Tongue (tissue), 3 donors: ENCODE measurements at places on chromosomes 12 and 14. TPM values are rescaled to one million over a fixed set of nuclear protein-coding genes. Genes with fewer than 3 reads are reported as not detected.

The TAS2R13 gene
- 3.2 TPM for total RNA-seq

The SERPINA6 gene
- total RNA-seq = not detected

GRCh38 chr12:60265741-60266140 lies 669.9 kb downstream of the SLC16A7 start:
- DNase-seq = no peak

The ZFP36L1 gene
- 282 TPM for total RNA-seq

The NAV3 gene
- total RNA-seq = 35.6 TPM

GRCh38 chr12:52058631-52059361 lies 7.6 kb downstream of the NR4A1 start:
- DNase-seq = peak; percentile 88

DNA sequence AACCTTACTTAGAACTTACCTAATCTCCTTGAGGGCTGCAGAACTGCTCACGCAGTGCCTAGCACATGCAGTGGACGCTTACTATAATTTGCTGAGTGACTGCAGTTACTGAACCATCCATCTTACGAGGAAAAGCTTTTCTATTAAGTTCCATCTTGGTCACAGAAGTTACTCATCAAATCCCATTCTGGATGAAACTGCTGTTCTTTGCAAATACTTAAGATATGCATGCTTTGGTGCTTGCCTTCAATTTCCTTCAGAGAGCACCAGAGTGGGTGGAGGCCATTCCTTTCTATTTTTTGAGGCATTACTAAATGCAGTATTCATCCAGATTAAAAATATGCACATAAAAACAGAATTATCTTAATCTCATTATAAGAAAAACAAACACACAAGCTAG lies 17.7 kb upstream of the PELI2 start:
- DNase-seq = no peak

DNA sequence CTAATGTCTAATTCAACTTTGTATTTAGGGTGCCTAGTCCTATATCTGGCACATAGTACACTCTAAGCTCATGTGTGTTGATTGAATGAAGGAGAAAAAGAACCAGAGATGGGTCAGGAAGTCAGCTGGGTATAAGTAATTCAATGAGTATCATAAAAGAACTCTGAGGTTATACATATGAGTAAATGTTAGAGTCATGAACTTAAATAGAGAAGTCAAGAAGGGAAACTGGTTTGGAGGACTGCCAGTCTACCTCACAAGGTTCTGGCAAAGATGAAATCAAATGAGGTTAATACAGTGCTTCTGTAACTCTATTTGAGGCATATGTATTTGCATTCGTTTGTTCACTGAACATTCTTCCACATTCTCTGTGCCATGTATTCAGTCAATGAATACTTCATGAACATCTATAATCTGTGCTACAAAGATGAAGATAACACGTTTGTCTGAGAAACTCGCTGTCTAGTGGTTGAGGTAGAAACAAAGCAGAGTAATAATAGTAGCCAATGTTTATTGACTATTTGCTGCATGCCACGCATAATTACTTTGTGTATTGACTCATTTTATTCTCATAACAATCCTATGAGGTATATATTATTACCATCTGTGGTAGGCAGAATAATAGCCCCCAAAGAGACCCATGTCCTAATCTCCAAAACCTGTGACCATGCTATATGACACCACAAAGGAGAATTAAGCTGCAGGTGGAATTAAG lies 88.9 kb downstream of the PTGER2 start:
- DNase-seq = no peak

DNA sequence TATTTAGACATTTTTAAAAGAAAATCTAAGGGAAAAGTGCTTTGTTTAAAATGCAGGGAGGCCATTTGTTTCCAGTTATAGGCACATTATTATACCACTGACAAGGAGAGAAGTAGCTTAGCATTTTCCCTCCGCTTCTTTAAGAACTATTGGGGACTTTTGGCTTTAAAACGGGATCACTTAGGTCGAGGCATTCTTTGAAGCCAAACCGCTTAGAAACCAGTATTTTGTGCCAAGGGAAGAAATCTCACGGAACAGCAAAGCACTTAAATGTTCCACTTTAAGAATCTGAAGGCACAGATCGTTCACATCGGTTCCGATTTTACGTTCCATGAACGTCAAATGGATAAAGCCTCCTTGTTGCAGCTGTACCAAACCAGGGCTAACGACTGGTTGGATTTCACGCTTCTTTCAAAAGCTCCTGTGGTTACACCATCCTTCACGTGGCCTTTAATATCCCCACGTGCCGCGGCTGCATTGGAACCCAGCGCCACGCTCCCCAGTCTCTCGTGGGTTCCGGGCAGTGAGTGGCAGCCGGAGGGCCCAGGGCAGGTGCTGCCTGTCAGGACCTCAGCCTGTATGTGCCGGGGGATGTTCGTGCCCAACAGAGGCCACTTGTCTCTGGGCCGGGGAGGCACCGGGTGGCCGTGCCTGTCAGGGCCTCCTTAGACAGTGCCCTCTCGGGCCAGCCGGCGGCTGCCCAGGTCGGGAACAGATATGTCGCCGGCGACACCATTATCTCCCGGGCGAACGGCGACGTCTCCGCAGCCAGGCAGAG lies 195.4 kb downstream of the KIF26A start:
- DNase-seq = no peak

GRCh38 chr14:72554994-72555608 lies 338.8 kb downstream of the DPF3 start:
- DNase-seq = no peak

DNA sequence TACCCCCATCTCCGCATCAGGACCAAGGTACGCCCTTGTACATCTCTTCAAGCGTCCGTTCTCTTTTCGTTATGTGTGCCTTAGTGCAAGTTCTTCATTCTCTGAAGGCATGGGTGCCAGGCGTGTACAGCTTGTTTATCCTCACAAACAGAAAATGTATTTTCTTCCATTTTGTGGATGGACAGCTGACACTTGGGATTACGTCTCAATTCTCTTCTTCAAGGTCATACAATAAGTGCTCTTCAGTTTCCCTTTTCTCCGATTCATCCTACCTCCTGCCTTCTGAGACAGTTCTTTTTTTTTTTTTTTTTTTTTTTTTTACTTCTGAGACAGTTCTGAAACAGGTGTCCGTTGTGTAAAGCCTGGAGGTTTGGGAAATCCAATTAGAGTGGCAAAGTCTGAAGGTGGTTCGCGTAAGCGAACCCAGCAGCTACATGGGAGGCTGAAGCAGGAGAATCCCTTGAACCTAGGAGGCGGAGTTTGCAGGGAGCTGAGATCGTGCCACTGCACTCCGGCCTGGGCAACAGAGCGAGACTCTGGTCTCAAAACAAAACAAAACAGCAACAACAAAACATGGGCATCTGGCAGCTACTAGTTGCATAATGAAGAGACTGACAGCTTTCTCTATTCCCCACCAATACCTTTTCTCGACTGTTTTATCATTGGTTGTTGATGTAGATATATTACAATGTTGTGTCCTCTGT lies 734 bp downstream of the COX6A1 start:
- DNase-seq = no peak

DNA sequence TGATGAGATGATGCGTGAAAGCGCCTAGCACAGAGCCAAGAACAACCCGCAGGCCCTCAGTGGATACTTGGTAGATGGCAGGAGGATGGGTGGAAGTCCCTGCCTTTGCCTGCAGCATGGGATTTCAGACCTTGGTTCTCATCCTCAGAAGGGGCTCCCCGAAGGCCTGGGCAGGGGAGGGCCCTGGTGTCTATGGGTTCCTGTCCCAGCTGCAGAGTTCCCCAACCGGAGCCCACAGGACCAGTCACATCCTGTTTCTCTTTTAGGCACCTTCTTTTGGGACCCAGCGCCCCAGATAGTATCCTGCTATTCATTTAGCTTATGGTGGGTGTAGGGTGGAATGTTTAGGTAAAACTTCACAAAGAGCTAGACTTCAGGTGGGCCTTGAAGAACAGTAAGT lies 55.5 kb downstream of the CALM1 start:
- DNase-seq = no peak

GRCh38 chr12:68350753-68351152 lies 18.6 kb upstream of the MDM1 start:
- no peak for DNase-seq

DNA sequence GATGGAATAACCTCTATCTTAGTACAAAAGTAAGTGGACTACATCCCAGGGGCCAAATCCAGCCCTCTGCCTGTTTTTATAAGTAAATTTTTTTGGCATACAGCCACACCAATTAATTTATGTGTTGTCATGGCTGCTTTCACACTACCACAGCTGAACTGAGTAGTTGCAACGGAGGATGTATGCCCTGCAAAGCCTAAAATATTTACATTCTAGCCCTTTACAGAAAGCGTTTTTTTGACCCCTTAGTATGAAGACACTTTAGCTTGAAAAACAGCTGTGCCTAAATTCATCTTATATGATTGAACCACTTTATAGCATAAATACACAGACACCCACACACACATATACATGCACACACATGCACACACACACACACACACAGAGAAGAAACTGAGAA lies 501.6 kb downstream of the EGLN3 start:
- no peak for DNase-seq

The BEGAIN gene
- total RNA-seq = 3.3 TPM

DNA sequence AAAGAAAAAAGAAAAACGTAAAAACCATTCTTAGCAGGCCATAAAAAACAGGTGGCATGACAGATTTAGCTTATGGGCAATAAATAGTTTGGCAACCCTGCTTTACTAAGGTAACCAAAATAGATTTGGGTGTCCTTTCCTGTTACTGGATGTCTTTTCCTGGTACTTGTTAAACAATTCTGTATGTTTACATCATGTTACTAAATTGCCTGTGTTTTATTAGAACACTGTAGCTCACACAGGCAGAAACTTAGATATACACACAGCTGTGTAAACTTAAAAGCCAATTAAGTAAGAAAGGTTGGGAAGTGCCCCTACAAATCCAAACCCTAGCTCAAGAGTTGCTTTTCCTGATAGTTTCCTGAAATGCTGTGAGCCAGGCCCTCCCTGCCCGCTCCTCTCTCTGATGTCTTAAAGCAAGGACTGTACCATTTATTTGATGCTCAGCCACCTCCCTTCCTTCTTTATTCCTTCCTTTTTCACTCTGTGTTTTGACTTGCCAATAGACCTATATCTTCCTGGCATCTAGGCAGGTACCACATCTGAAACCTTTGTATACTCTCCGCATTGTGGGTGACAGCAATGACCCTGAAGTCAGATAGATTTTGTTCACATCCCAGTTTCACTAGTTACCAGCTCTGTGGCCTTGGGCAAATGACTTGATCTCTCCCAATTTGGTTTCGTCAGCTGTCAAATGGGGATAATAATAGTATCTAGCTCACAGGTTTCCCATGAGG lies 3.7 kb upstream of the CAMKK2 start:
- DNase-seq = no peak

DNA sequence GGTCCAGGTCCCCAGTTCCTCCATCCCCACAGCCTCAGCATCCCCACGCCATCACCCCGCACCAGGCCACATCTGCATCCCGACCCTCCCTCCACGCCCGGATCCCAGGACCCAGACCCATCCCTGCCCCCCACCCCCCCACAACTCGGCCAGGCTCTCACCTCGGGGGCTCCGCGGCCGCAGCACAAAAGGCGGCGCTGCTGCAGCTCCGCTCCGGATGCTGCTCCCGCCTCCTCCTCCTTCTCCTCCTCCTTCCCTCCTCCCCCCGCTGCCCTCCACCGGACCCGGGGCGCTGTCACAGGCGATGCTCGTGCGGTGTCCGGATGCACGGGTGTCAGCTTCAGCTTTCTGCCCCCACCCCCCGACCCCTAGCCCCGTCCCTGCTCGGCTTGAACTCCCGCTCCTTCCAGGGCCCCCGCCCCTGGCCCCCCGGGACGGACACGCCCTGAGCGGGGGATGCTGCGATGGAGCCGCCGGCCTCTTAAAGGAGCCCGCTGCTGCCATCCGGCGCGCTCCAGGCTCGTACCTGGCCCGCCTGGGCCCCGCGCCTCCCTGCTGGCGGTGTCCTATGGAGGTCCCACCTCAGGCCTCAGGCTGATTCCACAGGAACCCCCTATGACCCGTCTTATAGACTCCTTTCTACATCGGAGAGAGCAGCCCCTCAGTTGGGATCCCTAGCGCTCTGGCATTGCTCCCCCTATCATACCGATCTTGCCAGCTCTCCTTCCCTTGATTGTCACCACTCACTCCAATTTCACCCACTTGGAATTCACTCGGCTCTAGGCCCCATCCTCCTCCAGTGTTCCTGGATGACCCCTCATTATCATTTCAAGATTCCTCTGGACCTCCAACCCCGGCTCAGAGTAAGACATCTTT lies at the start of gene MAP3K12:
Gene MAP3K12 (minus strand): TSS at position 193 of the 876 bp plus-strand sequence. CDS start 12,067 bp downstream, outside the sequence.
- DNase-seq = peak; percentile 65

DNA sequence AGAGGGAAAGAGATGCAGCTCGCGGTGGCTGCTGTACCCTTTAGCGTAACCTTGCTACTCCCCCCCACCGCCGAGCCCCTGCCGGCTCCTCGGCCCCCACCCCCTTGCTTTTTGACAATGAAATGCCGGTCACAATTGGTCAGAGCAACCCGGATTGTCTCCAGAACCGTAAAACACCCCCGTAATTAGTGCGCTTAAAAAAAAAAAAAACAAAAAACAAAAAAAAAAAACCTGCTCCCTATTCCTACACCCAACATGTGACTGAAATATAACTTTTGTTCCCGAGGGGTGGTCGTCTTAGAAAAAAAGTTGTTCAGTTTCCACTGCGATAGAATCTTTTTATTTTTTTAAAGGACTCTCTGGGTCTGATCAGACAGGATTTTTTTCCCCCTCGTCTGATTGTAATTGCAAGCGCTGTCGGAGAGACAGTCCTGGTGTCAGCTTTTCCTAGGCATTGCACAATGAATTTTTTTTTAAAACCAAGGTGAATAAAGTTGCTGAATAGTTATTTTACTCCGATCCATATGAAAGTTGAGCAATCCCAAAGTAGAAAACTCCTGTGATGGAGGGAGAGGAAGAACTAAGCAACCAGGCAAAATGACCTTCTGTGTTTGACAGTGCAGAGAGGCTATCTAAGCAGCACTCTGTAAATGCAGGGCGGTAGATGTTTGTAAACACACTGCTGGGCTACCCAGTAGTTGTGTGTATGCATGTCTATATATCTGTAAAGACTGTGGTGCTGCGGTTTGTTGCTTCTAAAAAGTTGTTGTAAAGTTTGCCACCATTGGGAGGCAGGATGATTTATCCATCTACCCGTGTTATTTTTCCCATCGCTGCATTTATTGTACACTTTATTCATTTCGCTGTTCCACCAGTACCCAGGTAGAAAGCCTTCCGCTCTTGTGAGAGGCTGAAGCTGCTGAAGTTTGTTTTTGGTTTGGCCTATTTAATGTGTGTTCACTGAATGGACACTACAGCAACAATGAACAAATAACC lies 1.1 kb downstream of the ETV6 start:
- DNase-seq = peak; percentile 61

DNA sequence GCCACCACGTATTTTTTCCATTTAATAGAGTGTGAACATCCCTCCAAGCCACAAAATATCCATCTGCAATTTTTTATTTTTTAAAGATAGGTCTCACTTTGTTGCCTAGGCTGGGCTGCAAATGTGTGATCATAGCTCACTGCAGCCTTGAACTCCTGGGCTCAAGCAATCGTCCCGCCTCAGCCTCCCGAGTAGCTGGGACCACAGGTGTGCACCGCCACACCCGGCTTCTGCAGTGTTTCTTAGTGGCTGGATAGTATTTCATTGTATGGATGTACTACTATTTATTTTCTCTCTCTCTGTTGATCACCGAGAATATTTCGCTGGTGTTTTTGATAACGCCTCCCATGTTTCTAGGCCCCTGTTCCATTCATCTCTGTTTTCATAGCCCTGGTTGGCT lies 17.5 kb downstream of the MLXIP start:
- no peak for DNase-seq
